Femur (tissue), 1 donor: ENCODE measurements at places on chromosomes 12 and 14.

- no peak for DNase-seq
Observed at GRCh38 chr14:64628940-64629408, 75.2 kb upstream of the PLEKHG3 start.

- no peak for DNase-seq
Observed at GRCh38 chr12:86929962-86930361, 673.8 kb upstream of the MGAT4C start.

DNA sequence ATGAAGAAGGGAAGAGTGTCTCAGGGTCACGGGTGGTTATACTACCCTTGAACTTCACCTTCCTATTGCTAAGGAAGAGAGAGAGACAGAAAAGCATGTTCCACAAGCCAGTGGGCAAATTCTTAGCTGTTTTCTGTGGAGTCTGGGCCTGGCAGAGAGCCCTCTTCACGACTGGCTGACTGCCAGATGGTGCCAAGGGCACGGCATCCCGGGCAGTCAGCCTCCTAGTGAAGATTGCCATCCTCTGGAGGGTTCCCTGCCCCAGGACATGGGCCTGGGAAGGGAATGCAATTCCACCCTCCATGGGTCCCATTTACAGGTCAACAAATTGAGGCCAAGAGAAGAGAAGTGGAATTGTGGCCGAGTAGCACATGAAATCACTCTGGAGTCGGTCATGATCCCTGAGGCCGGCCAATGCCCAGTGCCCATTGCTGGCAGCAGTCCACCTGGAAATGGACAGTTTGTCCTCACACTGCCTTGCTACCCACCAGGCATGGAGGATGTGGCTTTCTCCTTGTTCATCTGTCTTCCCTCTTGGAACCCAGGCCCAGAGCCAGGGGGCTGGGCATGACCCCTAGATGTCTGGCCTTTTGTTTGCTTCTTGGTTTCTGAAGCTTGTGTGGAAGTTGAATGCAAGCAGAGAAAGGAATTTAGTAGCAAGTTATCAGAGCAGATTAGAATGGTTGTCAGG lies 9.9 kb downstream of the TUNAR start:
- DNase-seq, result no peak

DNA sequence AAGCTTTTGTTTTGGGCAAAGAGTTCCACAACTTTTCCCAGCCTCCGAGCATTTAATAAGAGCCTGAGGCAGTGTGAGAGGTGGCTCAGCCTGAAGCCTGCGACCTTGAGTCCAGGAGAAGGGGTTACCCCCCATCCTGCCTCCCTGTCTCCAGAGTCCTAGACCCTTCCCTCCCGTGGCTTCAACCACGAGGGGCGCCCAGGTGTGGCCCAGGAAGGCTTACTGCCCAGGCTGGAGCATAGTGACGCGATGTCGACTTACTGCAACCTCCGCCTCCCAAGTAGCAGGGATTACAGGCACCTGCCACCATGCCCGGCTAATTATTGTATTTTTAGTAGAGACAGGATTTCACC lies 641 bp downstream of the LRRC43 start:
- DNase-seq, result no peak

DNA sequence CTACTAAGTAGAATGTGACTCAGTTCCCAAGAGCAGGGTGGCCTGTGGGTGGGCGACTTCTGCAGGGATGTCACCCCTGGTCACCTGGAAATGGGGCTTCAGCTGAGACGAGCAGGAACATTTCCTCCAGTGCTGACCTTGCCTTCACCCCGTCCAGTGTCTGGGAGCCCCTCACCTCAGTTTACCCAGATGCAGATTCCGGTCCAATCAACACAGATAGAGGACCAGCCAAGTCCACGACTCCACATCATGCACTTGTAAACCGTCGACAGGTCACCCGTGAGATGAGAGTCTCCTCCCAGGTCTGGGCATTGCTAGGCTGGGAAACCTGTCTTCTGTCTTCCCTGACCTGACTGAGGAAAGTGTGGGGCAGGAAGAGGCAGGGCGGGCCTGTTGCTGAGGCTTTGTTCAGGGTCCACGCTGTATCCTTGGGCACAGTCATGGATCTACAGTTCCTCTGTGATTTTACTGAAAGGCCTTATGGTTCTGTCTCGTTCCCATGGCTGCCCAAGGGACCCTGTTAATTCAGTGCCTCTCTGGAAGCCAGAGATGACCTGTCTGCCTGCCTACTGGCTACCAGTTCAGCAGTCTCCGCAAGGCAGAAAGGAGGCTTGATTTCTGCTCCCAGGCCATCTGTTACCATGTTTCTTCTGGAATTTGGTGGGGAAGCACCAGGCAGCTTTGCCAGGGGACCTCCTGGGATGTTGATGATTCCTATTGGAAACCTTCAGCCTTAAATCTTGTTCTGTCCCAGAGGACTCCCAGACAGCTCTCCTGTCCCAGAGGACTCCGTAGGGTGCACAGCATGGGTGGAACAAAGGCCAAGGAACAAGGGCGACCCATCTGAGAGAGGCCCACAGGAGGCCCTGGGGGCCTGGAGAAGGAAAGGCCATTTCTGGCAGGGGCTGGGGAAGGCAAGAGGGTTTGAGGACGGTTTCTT lies 288.5 kb upstream of the RTL1 start:
- no peak for DNase-seq

- no peak for DNase-seq
Observed at GRCh38 chr12:100075598-100075997, 67.1 kb downstream of the BLTP3B start.

DNA sequence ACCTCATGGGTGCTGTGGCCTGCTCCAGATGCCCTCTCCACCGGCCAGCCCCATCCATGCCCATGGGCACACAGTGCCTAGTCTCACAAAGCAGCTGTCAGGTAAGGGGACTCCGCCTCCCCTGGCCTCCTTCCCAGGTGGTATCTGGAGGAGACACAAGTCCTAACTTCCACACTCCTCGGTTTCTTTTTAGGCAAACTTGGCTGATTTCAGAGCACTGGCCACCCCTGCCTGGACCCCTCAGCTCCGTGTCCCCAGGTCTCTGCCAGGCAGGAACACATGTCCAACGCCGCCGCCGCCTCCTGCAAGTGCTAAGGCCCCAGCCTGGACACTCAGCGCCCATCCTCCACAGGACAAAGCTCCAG lies 324.1 kb upstream of the DIO3 start:
- DNase-seq, result peak; percentile 12

GRCh38 chr14:62455446-62455845 lies 589.8 kb downstream of the KCNH5 start:
- DNase-seq, result no peak

- DNase-seq, result no peak
Observed at GRCh38 chr14:24873551-24873950, 176.4 kb downstream of the STXBP6 start.

DNA sequence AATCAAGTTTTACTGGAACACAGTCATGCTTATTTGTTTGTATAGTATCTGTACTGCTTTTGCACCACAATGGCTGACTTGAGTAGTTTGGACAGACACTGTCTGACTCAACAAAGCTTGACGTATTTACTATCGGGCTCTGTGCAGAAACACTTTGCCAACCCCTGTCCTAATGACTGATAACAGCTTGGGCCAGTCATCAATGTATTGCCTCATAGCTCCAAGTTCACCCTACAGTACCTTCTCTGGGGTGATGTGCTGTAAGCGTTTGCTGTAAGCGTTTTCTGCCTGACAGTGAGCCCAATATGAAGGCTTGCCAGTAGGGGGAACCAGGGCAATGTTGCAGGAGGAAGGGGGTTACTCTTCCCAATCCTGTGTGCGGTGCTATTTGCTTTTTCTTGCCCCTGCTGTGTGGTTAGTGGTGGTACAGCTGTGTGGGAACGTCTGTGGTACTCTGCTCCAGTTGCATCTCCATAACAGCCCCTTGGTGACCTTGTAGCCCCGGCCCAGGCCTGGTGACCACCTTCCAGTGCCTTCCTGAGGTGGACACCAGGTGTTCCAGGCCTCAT lies 5.4 kb upstream of the CCDC177 start:
- DNase-seq, result no peak

GRCh38 chr12:105835580-105836241 lies 303.0 kb downstream of the NUAK1 start:
- DNase-seq, result no peak

GRCh38 chr14:100488057-100488456 lies 99.2 kb downstream of the BEGAIN start:
- DNase-seq, result no peak
